ENCODE measurements at places on chromosomes 12 and 14.

DNA sequence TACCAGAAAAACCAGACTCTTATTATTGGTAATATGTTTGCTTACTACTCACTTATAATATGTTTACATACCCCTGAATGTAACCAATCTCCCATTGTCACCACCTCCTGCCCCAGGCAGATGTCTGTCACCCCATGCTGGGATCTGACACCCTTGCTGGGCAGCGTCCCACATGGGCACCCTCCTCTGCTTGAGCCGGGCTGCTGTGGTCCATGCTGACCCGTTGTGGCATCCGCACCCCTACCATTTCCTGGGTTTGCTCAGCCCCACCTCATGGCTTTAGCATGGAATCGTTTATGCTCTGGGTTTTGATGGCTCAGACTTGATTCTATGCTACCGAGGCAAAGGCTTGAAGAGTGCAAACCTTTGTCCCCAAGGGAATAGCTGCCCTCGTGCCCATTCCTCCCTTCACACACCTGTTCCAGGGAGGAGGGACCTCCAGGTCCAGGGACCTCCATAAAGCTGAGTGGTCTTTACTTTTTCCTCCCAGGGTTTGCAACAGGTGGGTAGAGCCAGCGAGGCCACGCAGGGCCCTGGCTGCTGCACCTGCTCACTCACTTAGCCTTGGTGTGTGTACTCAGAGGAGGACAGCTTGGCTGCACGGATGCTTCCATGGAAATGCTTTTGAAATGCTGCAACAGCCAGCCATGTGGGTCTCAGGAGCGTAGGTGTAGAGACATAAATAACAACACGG lies 68.7 kb downstream of the PRMT8 start:
- DNase-seq = no peak

DNA sequence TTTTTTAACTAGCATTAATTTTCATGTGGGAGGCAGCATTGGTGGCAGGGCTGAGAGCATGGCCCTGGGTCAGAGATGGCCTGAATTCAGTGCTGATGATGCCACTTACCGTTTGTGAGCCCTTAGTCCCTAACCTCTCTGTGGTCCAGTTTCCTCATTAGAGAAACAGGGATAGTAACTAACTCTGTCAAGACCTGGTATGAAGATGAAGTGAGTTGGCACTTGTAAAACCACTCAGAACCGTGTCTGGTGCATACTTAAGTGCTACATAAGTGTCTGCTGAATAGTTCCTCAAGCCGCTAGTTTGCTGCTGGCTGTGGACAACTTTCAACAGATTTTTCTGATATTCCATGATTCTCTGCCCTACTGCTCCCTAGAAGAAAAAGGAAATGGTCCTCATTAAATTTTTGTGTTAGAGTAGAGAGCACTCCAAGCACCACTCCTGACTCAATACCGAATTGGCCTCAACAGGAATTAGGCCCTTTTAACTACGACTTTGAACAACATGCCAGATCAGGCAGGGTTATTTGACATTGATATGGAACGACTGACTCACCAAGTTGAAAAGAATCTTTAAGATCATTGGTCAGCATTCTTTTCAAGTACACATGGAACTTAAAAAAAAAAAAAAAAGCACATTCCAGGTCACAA lies 250.2 kb downstream of the ANO2 start:
- DNase-seq = no peak

GRCh38 chr12:107632246-107632645 lies 53.4 kb upstream of the PWP1 start:
- DNase-seq = no peak

DNA sequence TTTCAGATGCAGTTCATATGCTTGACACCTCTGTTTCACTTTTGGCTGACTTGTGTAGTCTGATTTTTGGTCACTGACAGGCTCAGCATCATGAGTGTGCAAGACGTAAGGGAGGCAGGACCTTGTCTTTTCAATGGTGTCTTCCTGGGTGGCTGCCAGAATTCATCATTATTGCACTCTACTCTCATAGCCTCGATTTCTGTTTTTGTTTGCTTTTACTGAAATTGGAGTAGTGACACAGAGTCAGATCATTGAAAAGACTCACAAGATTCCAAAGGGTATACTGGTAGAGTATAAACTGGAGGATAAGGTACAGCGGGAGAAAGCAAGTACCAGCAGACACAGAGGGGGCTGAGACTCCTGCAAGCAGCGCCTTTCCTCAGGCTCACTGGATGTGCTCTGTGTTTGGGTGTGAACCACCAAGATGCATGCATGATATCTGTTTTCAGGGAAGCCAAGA lies 126.3 kb upstream of the FGD4 start:
- DNase-seq = peak; percentile 60

DNA sequence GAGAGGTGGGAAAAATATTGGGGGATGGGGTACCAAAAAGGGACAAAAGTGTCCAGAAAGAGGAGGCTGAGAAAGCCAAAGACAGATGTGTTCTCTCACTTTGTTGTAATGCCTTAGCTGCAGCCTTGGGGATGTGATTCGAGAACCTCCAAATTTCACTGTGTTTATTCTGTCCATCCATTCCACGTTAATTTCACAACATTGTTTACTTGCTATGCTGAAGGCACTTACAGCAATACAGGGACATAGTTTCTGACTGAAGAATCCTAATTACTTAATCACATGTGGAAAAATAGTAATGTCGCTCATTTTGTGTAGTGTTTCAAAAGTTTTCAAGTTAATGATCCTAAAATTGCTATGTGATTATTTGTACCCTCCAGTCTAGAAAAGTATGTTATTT lies 146.2 kb upstream of the SLC38A2 start:
- no peak for DNase-seq

GRCh38 chr14:99981806-99982205 lies 83.4 kb upstream of the EVL start:
- no peak for DNase-seq

DNA sequence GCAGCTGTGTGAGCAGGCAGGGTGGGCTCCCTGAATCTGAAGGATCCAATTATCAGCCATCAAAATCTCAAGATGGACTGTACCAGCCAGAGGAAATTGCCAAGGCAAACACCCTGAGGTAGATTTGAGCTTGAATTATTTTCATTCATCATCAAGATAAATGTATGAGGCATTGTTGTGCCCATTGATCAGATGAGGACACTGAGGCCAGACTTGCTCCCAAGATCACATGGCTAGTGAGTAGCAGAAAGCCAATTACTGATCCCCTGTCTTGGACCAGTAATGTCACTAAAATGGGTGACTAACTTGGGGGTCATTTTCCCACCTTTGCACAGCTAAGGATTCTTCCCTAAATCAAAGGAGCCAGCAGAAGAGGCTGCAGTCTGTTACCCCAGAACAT lies 20.9 kb upstream of the CMKLR1 start:
- no peak for DNase-seq

- DNase-seq = no peak
Measured at GRCh38 chr12:12929696-12930095, 22.3 kb downstream of the GPRC5D start.

DNA sequence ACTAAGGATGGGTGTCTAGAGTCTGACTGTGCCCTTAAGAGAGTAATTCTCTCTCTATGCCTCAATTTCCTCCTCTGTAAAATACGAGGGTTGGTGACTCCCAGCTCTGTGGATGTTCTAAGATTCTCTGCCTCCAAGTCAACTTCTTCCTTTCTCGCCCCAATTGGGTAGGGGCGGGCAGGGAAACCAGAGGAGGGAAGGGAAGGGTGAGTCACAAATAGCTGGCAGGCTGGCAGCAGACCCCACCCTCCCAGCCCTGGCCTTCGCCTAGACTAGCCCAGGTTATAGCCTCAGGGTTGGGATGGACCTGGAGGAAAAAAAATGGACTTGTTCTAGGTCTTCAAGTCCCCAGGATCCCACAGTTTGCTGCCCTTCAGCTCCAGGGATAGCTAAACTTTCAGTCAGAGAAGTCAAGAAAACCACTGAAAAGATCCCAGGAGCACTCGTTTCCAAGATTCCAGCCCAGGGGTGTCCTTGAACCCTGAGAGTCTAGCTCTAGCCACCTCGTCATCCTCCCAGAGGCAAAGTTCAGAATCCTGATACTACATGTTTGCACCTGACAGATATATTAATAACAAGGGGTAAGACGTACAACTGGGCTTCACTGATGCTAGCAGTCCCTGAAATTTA lies 2.3 kb downstream of the DGKA start:
- no peak for DNase-seq

DNA sequence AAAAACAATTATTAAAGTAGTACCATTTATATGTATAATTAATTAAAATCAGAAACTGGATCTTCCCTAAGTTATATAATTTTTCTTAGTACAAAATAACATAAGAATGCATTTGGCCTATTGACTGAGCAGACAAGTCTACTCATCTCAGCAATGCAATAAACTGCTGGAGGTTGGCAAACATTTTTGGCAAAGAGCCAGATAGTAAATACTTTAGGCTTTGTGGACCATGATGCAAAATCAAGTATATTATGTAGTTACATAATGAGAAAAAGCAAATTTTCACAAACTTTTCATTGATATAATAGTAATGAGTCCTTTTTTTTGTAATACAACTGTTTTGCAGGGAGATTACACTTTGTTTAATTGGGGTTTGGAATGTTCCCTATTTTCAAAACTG lies 30.9 kb downstream of the ERGIC2 start:
- DNase-seq = no peak

GRCh38 chr12:104738331-104738730 lies 219.8 kb downstream of the SLC41A2 start:
- no peak for DNase-seq

- DNase-seq = no peak
Measured at GRCh38 chr14:68541178-68541896, 251.5 kb downstream of the ZFP36L1 start.
